ENCODE measurements at places on chromosomes 16 and 17. TPM values are rescaled to one million over a fixed set of nuclear protein-coding genes. Genes with fewer than 3 reads are reported as not detected.
A peak's percentile ranks its signal among the peaks of the same experiment; 100 is the strongest.

Gene GP1BA
- total RNA-seq, result 0.23 TPM

Gene EDC4
- total RNA-seq, result 47.8 TPM

Gene TRPV2
- total RNA-seq, result 2.3 TPM

DNA sequence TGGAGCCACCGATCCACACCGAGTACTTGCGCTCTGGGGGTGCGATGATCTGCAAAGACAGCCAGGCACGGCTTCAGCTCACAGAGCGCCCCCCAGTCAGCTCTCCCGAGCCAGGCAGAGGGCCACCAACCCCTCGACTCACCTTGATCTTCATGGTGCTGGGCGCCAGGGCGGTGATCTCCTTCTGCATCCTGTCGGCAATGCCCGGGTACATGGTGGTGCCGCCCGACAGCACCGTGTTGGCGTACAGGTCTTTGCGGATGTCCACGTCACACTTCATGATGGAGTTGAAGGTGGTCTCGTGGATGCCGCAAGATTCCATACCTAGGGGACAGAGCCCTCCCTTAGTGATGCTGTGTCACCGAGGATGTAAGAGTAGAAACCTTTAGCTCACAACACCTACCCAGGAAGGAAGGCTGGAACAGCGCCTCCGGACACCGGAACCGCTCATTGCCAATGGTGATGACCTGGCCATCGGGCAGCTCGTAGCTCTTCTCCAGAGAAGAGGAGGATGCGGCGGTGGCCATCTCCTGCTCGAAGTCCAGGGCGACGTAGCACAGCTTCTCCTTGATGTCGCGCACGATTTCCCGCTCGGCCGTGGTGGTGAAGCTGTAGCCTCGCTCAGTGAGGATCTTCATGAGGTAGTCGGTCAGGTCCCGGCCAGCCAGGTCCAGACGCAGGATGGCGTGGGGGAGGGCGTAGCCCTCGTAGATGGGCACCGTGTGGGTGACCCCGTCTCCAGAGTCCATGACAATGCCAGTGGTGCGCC lies 1.6 kb downstream of the ACTG1 start:
- DNase-seq, result peak; percentile 41

DNA sequence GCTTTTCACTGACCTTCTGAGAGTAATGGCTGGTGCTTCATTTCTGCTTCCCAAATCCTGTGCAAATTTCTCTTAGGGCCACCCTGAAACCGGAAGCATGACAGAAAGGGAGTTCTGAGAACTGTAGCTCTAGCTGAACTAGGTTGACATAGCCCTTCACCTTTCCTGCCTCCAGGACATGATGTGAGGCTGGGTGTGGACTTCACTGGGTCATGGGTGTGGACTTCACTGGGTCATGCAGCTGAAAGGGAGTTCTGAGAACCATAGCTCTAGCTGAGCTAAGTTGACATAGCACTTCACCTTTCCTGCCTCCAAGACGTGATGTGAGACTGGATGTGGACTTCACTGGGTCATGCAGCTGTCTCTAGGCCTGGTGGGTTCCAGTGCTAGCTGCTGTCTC lies 54.3 kb upstream of the NLRP1 start:
- DNase-seq, result peak; percentile 21

- no peak for DNase-seq
Measured at GRCh38 chr17:44074911-44075285, 4.4 kb downstream of the G6PC3 start.

- no peak for DNase-seq
Measured at GRCh38 chr17:13024016-13024415, 6.2 kb upstream of the ELAC2 start.

GRCh38 chr16:4340443-4340842 lies 10.7 kb downstream of the PAM16 start:
- DNase-seq, result no peak

- no peak for DNase-seq
Measured at GRCh38 chr16:56970934-56971767, 9.4 kb downstream of the CETP start.

DNA sequence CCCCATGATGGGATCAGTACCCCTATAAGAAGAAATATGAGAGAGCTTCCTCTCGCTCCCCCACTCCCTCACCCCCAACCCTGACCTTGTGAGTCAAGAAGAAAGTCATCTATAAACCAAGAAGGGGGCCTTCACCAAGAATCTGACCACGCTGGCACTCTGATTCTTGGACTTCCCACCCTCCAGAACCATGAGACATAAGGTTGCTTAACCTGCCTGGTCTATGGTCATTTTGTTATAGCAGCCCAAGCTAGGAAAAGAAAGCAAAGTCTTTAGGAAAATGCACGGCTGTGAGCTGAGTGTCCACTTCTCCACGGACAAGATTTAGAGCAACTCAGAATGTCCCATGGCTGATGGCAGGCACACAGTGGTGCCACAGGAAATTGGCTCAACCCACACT lies 333.5 kb downstream of the SOX9 start:
- DNase-seq, result no peak

- DNase-seq, result no peak
Measured at GRCh38 chr17:36949461-36949927, 740 bp downstream of the AATF start.

GRCh38 chr17:19752216-19753050 lies 4.3 kb upstream of the ALDH3A1 start:
- DNase-seq, result no peak

DNA sequence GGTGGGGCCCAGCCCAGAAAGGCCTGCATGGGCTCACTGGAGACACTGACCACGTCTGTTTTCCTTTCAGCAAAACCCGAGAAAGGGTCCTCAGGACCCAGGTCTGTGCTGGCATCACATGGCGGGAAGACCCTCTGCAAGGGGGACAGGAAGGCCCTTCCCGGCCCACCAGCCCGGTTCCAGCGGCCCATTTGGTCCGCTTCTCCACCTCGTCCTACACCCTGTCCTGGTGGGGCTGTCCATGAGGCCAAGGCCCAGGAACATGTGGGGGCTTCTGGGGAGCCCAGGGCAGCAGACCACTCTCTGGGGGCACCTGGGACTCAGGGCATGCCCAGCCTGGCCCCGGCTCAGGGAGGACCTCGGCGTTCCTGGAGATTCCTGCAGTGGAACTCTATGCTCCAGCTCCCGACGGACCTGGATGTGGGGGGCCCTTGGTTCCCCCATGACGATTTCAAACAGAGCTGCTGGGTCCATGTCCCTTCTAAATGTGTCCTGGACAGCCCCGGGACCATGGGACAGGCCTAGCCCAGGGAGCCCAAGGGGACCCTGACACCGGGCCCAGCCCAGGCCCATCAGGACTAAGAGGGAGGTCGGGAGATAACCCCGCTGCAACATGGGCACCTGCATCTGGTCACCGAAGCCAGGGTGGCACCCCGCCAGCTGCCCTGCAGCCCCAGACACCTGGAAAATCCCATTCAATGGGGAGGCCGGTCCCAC lies 26.4 kb upstream of the KSR1 start:
- no peak for DNase-seq

DNA sequence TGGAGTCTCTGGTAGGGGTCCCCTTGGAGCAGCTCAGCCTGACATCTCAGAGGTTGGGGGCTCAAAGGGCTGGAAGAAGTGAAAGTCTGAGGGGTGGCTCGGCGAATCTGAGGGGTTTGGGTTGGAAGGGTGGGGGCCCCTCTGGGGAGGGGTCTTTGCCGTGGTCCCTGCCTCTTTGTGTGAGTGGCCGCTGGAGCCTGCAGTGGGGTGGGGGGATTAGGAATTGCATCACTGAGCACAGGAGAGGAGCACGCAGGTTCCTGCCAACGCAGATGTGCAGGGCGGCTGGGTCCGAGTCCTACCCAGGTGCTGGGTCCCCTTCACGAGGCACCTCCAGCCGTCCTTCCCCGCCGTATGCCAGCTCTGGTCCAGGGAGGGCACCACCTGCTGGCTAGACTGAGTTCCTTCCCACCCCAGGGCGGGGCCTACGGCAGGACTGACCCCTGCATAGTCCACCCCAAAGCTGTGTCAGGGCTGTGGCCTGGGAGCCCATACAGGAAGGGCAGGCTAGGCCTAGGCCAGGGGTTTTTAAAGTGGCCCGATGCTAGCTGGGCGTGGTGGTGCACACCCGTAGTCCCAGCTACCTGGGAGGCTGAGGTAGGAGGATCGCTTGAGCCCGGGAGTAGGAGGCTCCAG lies 9.9 kb downstream of the FMNL1 start:
- DNase-seq, result no peak

GRCh38 chr17:10200016-10200415 lies 1.6 kb upstream of the GAS7 start:
- no peak for DNase-seq

- DNase-seq, result no peak
Measured at GRCh38 chr17:33868899-33869298, 386.2 kb upstream of the CCL2 start.

DNA sequence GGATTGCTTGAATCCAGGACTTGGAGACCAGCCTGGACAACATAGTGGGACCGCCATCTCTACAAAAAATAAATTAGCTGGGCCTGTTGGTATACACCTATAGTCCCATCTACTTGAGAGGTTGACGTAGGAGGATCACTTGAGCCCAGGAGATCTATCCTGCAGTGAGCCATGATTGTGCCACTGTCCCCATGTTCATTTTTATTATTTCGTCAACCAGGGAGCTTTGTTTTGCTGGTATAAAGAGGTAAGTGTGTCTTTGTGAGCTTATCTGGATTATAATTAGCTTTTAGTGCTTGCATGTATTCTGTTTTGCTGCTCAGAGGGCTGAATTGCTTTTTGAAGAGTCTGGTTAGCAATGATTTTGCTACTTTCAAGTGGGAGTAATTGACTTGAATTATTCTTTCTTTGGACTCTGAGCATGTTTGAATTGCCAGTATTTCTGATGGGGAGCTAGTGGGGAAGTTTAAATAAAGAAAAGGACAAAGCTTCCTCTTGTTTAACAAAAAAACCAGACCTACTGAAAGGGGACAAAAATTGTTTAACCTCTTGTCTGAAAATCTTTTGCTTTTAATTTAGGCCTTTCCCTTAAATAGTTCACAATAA lies 31.6 kb upstream of the BCAS3 start:
- no peak for DNase-seq

- DNase-seq, result no peak
Measured at GRCh38 chr16:76780556-76780955, 410.4 kb upstream of the MON1B start.

- DNase-seq, result no peak
Measured at GRCh38 chr16:5715155-5715554, 617.6 kb upstream of the EEF2KMT start.

DNA sequence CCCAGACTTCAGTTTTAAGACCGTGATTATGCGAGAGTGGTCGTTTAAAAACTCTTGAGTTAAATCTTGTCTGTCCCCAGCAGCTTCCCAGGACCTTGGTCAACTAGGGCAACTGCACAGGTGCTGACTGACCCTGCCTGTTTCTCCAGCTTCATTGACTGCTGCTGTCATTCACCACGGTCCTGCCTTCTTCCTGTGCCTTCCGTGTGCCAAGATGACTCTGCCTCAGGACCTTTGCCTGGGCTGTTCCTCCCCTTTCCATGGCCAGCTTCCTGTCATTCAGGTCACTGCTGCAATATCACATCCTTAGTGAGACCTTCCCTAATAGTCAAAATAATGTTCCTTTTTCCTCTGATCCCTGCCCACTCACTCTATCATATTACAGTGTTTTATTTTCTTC lies 3.9 kb downstream of the KIAA0513 start:
- no peak for DNase-seq

DNA sequence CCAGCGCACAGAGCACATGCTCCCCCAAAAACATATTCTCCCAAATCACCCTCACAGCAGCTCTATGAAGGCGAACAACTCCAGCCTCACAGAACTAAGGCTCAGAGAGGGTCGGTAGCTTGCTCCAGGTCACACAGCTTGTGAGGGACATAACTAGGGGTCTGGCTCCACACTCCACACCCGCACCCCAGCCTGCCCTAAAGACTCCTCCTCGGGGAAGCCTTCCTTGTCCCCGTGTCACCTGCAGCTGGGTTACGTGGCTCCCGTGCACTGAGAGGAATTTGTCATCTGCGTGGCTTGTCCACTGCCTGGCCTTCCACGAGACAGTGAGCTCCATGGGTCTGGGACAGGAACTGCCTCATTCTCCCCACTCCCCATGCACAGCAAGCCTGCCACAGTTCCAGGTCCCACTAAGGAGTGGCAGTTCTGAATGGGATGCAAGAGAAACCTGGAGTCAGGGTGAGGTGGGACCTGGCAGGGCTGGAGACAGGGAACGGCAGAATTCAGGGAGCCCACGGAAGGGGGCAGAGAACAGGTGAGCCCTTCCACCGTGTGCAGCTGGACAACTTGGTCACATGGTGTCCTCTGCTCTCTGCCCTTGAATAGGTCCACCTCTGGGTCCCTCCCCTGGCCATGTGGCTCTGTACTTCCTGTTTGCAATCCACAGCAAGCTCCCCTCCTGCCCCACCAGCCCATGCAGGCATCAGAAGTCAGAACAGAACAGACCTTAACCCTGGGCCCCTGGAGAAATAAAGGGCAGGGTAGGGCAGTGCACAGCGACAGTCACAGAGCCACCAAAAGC lies 27.4 kb downstream of the TNFRSF13B start:
- DNase-seq, result peak; percentile 3

DNA sequence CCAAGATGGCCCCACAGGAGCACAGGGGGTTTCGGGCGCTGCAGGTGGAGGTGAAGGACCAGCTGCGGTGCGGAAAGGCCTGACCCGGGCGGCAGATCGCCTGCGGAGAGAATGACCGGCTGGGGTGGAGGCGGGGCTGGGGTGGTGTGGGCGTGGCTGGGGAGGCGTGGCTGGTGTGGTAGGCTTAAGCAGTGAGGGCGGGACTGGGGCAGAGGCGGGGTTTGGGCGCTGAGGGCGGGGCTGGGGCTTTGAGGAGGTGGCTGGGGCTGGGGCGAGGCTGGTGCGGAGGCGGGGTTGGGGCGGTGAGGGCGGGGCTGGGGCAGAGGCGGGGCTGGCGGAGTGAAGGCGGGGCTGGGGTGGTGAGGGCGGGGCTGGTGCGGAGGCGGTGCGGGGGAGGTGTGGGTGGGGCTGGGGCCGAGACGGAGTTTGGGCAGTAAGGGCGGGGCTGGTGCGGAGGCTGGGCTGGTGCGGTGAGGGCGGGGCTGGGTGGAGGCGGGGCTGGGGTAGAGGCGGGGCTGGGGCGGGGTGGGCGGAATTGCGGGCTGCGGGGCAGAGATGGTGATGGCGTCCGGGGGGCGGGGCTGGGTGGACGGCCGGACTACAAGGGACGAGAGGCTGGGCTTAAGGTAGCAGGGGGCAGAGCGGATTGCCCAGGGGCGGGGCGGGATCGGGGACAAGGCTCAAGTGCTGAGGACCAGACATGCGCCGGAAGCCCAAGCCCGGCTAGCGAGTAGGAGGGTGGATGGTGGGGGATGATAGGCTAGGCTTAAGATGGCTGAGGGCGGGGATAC lies 9.9 kb upstream of the GSDMA start:
- peak; percentile 93 for DNase-seq

DNA sequence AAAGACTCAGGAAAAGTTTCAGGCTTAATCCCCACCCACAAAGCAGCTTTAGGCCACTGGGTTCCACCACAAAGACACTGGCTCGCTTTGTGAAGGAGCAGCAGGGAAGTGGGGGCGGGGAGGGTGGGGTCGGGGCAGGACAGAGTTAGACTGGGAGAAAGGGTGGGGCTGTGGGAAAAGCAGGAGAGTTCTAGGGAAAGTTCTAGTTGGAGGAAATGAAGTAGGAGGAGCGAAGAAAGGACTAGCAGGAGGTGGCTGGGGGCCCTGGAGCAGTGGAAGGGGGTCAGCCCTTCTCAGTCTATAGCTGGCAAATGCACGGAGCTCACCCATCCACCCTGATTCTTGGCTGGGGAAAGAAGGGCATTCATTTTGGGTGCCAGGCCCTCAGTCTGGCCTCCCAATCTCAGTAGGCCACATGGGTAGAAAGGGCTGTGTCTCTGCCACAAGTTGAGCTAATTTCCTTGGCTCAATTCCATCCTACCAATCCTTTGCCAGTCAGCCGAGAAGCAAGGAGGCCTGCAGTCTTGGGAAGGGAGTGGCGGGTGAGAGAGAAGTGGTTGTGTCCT lies 4.6 kb downstream of the INPP5K start:
- peak; percentile 66 for DNase-seq
